Stimulated activated CD4-positive, alpha-beta T cell treated with anti-CD3 and anti-CD28 coated beads, Interleukin-2, amount 100 ng/mL, for 48 hours (primary cell): ENCODE measurements at places on chromosomes 5 and 9.

DNA sequence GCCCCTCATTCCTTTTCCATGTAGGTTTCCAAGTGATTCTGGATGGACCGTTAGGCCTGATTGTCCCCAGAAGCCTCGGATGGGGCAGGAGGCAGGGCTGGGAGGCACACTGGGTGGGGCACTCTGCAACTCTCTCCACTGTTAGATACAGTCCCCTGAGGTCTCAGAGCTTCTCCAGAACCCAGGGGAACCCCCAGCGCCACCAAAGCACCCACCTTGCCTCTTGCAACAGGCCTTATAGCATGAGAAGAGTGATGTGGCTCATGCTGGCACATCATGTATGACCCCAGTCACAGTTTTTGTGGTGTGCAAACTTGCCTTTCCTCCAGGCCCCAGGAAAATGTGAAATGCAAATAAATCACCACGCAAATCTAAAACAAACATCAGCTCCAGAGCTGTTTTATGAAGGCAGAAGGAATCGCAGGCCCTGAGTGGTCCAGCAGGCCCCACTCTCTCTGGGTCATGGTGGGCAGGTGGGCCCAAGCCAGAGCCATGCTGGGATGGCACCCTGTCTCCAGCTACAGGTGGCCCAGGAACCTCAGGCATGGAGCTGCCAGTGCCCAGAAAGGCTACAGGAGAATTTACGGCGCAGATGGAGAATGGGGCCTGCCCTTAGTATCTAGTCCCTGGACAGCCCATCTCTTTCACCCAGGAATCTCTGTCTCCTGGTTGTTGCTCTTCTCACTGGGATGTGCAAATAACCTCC, 36.3 kb upstream of the CDKN2AIPNL start:
- no peak for DNase-seq

DNA sequence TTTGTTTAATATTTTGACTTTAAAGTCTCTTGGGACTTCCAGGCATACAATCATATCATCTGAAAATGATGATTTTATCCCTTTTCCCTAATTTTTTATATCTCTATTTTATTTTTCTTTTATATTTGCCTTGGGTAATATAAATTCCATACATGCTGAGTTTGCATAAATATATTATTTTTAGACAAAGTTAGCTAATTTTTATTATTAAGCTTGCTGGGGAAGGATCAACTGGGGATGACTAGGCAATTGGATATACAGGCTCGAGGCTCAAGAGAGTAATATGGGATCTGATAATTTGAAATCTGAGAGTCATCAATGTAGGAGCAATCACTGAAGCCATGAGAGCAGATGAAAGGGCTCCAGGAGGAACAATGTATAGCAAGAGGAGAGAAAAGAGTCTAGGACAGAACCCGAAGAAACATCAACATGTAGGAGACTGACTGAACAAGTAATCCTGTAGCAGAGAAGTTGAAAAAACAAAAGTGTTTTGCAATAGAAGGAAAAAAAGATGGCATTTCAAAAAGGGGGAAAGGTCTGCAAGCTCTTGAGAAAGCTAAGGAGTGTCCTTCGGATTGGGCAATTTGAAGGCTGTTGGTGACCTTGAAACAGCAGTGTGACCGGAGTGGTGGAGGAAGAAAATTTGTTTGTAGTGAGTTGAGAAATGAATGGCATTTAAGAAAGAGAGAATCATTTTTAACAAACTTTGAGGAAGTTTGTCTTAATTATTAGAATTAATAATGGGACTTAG, 17.0 kb upstream of the RHOBTB3 start:
- DNase-seq = no peak

DNA sequence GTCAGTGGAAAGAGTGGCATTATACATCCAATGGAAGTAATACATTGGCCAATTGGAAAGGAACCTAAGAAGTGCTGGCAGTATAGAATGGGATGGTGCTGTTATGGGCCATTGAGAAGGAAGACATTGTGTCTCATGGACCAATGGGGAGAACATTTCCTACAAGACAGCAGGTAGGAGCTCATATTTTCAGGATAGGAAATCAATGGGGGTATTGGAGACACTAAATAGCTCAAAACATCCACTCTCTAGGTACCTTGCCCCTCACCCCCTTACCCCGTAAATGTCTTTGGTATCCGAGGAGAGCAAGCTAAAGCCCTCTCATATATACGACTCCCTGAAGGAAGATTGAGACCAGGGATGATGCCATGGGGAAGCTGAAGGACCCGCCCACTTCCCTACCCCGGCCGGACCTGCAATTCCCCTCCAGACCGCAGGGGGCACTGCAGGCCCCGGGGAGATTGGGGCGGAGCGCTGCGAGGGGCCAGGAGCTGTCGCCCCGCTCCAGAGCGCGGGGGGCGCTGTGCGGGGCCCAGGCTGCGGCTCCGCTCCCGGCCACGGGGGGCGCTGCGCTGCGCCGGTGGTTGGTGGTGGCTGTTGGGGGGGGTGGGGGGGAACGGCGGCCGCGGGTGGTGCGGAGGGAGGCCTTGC, at the start of gene KDM3B:
TSS of gene KDM3B (plus strand) at position 615 of the 651 bp plus-strand sequence. CDS start 111 bp downstream, outside the sequence.
- peak; percentile 99 for DNase-seq

DNA sequence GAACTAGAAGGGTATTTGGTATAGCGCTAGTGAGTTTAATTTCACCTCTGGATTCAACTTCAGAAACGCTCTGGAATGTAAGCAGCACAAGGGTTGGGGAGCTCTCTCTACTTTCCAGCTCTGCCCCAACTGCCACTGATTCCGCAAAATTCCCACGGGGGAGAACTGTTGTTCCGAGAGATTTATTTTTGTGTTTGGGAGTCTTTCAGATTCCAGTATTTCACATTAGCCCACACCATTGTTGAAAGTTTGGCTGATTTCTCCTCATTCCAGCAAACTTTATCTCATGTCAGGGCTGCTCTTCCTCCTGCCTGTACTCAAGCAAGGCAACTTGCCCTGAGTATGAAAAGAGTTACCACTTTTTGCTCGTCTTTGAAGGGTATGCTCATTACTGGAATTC, 198.5 kb upstream of the EGFLAM start:
- no peak for DNase-seq

DNA sequence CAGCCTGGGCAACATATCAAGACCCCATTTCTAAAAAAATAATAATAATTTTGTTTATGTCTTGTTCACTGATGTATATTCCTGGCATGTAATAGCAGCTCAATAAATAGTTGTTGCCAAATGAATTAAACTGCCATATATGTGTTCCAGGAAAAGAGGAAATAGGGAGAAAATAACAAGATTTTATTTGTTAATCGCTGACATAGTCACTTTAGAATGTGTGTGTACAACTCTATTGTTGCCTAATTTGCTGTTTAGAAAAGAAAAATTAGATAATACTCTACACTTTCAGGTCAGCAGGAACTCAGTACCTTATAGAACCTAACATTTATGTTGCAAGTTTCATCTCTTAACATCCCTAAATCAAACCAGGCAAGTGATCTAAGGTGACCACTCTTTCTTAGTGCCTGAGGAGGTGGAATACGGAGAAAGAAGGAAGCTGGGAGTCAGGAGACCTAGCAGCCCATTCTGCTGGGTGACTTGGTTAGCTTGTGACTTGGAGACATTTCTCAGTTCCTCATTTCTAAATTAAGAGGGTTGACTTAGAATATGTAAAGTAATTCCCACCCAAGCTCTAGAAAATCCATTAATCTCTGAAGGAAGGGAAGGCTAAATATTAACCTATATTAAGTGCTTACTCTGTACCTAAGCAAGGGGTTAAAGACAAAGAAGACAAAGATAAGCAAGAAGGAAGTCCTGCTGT, 110.3 kb upstream of the IQGAP2 start:
- no peak for DNase-seq

GRCh38 chr9:87873607-87874303, 8.9 kb upstream of the SPATA31E1 start:
- DNase-seq = no peak

DNA sequence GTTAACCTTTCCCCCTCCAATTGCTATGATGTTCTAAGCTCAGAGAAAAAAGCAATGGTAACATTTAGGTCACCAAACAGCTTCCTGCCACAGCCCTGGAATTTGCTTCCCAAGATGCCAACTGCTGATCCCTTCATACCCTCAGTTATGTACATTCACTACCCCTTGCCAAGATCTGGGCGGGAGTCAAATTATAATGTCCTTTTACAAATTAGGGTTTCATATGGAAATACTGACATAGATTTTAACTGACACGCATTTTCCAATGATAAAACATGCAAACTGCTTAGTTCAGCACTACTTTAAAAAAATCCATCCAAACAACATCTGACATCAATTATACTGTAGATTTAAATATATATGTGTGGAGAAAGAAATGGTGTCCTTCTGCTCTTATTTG, 5.0 kb downstream of the LOX start:
- DNase-seq = no peak

DNA sequence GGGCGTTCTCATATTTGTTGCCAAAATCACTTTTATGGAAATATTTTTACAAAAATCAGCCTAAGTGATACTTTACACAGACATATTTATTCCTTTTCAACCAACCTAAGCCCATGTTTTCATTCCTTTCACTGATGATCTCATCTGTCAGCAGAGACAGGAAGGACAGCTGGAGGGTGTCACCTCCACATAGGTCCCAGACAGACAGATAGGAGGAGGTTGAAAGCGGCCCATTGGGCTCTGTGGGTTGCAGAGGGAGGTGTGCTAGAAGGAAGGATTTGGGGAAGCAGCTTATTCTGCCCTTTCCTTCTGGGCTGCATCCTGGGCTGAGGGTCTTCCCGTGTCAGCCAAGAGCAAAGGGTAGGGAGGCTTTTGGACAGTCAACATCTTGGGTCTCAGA, 26.0 kb upstream of the SEMA4D start:
- no peak for DNase-seq

DNA sequence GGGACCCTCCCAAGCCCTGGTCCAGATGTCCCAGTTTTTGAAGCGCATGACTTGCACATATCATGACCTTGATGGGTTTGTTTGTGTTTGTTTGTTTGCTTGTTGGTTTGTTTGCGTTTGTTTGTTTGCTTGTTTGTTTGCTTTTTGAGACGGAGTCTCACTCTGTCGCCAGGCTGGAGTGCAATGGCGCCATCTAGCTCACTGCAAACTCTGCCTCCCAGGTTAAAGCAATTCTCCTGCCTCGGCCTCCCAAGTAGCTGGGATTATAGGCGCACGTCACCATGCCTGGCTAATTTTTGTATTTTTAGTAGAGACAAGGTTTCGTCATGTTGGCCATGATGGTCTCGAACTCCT, 13.0 kb upstream of the UBAC1 start:
- no peak for DNase-seq

DNA sequence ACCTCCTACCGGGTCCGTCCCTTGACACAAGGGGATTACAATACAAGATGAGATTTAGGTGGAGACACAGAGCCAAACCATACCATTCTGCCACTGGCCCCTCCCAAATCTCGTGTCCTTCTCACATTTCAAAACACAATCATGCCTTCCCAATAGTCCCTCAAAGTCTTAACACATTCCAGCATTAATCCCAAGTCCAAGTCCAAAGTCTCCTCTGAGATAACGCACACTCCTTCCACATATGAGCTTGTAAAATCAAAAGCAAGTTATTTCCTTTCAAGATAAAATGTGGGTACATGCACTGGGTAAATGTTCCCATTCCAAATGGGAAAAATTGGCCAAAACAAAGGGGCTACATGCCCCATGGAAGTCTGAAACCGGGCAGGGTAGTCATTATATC, 463.9 kb upstream of the CDH9 start:
- DNase-seq = no peak

DNA sequence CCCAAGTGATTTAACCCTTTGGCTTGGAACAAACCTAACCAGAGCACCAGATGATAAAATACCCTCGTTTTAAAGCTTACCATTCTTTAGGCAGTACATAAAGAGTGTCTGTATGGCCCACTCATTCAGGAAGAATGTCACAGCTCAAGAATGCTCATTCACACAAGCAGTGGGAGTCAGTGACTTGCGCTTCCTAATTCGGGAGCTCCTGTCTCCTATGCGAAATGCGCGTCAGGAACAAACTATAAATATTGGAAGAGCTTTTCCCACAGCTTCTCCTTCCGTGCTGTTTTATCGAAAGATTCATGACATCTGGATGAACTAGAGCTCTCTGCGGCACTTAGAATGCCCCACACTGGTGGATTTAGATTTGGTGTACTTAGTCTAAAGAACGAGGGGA, 66.6 kb downstream of the NTRK2 start:
- DNase-seq = no peak

GRCh38 chr9:116075191-116075590, 78.4 kb upstream of the PAPPA start:
- no peak for DNase-seq

DNA sequence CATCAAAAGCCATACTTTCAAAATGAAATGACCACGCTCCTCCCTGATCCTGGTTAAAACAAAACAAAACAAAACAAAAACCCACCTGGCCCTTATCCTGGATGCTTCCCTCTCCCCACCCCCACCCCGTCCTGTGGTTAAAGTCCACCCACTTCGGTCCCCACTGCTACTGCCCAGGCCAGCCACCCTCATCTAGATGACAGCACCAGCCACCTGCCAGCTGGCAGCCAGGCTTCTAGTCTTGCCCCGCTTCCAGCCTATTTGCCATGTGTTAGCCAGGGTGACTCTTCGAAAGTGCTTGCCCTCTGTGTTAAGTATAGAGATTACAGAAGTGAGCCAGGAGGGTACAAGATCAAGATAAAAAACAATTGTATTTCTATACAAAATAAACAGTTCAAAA, 27.5 kb upstream of the NCS1 start:
- no peak for DNase-seq
